Activated T-helper 1 cell treated with Interleukin-2 at 50 U/mL for 16 hours (primary cell): ENCODE measurements at places on chromosomes 3 and 15.

DNA sequence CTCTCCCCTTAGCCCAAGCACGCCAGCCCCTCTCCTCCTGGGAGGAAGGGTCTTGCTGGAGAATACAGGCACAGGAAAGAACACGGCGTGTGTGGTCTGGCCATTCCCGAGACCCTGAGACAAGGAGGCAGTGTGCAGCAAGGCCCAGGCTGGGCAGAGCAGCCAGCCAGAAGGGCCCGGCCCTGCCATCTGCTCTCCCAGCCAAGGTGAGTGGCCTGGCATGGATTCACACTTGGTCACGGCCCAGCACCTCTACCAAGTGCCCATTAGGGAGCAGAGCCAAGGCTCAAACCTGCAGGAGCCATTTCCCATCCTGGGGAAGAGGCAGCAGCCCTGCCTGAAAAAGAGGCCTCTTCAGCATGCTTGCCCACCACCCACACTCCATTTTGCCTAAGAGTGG lies 28.6 kb downstream of the MEGF11 start:
- no peak for DNase-seq

GRCh38 chr3:170826047-170826446 lies 43.9 kb downstream of the RPL22L1 start:
- DNase-seq, result no peak

DNA sequence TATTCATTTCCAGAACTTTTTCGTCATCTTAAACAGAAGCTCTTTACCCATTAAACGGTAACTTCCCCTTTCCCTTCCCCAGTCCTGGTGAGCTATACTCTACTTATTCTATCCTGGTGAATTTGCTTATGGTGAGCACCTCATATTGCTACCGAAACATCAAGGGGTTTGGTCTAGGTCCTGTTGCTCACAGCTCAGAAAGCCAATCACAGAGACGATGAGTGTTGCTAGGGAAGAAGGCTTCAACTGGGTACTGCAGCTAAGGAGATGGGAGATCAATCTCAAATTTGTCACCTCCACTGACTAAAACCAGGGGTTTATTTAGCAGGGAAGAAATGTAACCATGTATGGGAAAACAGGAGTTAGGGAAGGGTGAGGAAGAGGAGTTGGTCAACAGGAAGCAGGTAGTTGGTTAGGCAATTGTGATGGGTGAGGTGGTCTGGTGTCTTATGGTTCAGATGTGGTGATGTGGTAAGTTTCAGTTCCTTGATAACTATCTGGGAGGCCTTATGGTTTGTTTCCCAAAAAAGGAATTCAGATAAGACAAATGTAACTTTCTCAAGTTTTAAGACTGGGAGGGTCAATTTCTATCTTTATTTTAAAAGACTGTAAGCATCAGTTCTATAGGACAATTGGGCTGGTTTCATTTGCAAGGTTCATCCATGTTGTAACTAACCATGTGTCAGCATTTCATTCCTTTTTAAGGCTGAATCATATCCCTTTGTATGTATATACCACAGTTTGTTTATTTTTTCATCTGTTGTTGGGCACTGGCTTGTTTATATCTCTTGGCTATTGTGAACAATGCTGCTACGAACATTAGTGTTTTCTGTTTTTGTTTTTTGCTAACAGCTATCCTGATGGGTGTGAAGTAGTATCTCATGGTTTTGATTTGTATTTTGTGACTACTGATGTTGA lies 24.3 kb downstream of the ARHGAP11B start:
- no peak for DNase-seq

DNA sequence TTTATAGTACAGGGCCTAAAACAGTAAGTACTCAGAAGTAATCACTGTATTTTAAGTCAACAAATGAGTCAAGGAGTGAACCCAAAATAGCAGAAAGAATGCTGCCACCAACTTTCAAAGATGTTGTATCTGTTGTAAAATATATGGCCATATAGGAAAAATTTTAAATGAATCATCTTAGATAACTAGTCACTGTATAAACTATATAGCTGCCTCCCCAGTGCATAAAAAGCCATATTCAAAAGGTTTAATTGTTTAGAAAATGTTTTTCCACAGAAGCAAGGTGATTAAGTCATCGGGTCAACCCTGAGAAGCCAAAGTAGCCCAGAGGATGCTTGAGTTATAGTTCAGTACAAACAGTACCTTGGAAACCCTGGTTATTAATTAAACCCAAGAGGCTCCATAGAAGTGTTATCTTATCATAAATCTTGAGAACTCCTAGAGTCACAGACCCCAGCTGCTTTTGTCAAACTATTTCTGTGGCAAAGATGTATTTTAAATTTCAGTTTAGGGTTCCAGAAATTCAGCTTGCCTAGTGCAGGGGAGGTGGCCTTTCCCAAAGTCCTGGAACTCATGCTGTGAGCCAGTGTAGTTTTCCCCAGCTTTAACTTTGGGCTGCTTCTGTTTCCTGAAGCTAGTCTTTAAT lies 39.2 kb downstream of the MBNL1 start:
- DNase-seq, result no peak

DNA sequence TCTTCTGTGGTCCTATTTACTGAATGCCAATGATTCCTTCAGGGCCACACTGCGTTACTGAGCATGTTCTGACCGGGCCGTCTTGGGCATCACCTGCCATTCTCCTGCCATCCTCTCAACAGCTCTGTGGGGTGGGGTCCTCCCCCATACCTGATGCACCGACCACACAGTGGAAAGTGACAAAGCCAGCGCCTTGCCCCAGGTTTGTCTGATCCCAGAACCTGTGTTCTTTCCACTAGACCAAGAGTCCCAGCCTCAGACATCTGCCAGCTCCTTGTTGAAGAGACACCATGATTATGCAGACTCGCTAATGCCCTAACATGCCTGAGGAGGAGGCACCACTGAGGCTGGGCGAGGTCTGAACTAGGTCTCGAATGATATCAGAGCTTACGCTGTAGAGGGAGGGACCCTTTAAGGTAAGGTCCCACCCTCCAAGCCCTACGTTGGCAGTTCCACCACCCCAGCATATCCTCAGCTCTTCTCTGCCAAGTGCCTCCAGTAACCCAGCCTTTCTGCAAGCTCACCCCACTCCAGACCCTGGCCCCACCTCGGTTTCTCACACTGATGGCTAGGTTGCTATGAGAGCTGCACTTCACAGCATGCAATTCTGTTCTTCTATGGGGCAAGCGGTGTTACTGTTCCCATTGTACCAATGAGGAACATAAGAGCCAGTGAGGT lies 29.8 kb upstream of the PLXNA1 start:
- DNase-seq, result no peak

- no peak for DNase-seq
These were observed 46.3 kb downstream of the ARHGAP31 start for GRCh38 chr3:119340446-119340845.

GRCh38 chr3:100277255-100277800 lies 16.5 kb downstream of the TBC1D23 start:
- DNase-seq, result no peak

GRCh38 chr15:60961541-60962485 lies 267.3 kb downstream of the RORA start:
- DNase-seq, result no peak
